Activated naive CD8-positive, alpha-beta T cell treated with anti-CD3 and anti-CD28 coated beads for 36 hours (primary cell): ENCODE measurements at places on chromosomes 6 and 20.

DNA sequence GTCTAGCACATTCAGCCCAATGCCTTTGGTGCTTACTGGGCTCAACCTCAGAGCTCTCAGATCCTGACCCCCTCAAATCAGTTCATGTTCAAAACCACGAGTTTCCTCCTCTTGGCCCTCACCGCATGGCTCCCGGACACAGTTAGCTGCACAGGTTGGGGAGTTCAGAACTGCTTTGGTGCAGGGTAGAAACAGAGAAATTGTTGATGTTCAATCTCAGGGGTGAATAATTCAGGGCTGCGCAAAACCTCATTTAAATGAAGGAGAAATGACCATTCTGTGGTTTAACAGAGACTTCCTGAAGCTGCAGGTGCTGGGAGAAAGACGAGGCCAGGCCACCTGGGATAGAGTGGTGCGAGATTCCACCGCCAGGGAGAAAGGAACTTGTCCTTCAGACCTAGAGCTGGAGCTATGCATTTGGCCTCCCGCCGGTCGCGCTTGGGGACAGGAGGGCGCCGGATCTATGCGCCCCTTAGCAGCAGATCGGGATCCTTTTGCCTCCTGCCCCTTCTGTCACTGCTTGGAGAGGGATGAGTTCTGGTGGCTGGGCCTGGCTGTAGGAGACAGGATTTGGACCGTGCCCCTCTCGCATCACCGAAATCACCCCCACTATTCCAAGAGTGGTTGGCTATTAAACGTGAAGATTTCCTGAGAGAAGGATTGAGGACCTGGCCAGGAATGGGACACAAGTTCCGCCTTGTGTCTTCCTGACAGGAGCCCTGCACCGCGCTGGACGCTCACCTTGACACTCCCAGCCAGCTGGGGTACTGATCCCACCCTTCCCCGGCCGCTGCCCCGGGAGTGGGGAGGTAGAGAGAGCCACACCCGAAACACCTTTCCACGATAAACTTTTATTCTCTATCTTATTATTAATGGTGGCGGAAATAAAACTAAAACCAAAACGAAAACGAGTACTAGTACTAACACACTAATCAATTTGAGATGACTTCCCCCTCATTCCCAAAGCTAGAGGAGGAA is 767 bp upstream of the PAX1 start:
- no peak for DNase-seq

DNA sequence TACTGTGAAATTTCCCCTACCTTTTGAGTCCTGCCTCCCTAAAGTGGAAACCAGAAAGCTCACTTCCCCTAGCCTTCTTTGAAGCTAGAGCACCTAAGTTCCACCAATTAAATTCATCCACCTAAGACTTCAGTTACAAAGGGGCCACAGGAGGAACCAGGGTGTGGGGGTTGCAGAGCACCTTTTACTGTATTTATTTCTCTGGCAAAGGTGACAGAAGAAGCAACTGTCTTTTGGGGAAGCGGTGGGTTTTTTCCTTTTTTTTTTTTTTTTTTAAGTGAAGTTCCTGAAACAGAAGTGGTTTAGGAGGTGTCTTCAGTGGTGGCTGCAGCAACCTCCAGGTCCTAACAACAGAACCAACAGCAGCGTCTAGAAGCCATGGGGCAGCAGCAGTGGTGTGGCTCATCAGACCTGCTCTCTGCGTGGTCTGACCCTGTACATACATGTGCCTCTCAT is 13.1 kb downstream of the PSMB9 start:
- DNase-seq = no peak

DNA sequence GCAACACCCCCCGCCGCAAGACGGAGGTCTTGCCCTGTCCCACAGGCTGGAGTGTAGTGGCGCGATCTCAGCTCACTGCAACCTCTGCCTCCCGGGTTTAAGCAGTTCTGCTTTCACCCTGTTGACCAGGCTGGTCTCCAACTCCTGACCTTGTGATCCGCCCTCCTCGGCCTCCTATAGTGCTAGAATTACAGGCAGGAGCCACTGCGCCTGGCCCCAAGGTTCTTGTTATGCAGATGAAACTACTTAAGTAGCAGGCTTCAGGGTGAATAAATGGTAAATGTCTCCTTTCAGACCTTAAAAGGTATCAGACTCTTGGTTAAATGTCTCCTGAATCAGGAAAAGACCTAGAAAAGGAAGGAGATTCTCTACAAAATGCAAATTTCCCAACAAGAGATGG is 95.4 kb upstream of the TMEM181 start:
- DNase-seq = no peak

DNA sequence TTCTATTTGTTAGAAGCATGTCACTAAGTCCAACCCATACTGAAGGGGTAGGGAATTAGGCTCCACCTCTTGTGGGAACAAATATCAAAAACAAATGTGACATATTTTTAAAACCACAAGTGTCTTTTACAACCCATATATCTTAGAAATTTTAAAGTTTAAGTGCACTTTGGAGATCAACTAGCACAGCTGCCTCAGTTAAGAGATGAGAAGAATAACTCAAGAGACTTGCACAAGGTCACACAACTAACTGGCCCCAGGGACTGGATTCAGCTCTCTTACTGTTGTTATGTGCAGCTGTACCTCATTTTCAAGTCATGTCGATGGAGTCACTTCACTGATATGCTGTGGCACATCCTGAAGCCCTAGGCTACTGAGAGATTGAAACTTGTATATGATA is 102.9 kb upstream of the BMP2 start:
- no peak for DNase-seq

- no peak for DNase-seq
Measured at GRCh38 chr6:167576828-167577503, 249.7 kb upstream of the AFDN start.
